PC-3 (cell line): ENCODE measurements at places on chromosomes 16 and 17. TPM values are rescaled to one million over a fixed set of nuclear protein-coding genes. Genes with fewer than 3 reads are reported as not detected.
A peak's percentile ranks its signal among the peaks of the same experiment; 100 is the strongest.

DNA sequence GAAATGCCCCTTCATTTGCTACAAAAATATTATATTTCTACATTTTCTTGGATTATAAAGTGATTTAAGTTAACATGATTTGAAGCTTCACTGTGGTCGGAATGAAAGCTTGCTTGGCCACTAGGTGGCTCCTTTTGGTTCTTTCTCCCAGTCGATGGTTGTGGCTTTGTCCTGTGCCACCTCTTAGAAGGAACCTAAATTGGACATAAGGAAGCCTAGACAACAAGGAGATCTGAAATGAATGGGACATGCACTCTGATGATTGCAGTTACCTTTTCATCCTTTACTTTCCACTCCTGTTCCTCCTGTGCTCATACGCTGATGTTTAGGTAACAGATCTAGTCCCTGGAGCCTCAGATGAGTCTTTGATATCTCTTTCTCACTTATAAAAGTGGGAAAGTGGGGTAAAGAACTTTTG is 39.2 kb downstream of the FTO start:
- H3K27me3 ChIP-seq: no peaks in the 10 kb centered on the region
- no peak overlapping the region for H3K27ac ChIP-seq
- no peaks in the 10 kb centered on the region for H3K36me3 ChIP-seq
- no peak overlapping the region for H3K4me3 ChIP-seq
- H3K4me1 ChIP-seq: peaks cover 26% of the 10 kb centered on the region
- peak; percentile 43 for DNase-seq

- no peaks in the 10 kb centered on the region for H3K4me1 ChIP-seq
- H3K36me3 ChIP-seq: no peaks in the 10 kb centered on the region
Observed at GRCh38 chr16:27700304-27700995, 150.5 kb downstream of the KATNIP start.

- peaks cover 16% of the 10 kb centered on the region for H3K4me1 ChIP-seq
- no peak overlapping the region for H3K4me3 ChIP-seq
- no peaks in the 10 kb centered on the region for H3K27me3 ChIP-seq
Observed at GRCh38 chr17:5354886-5355415, 64.5 kb downstream of the NUP88 start.

DNA sequence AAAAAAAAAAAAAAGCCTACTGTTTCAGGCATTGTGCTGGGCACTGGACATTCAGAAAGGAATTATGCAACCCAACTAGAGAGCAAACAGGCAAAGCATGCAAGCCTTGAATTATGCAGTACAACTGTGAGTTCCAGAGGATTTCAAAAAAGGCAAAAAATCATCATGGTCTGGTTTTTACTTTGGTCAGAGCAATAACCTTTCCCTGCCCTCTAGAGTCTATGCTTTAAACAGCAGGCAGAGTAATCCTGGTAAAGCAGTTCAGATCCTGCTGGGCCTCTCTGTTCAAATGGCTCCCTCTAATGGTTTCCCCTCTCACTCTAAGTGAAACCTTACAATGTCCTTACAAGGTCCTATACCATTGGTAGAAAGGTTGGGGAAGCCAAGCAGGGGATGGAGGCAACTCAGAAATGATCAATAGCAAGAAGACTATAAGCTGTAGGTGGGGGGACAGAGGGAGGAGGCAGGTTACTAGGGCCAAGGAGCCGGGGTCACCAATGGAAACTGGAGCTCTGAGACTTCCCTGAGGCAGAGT is 4.6 kb upstream of the TAF15 start:
- H3K27me3 ChIP-seq: no peaks in the 10 kb centered on the region
- peak; percentile 85 for DNase-seq
- H3K4me3 ChIP-seq: no peak overlapping the region
- H3K27ac ChIP-seq: no peak overlapping the region
- H3K4me1 ChIP-seq: peaks cover 26% of the 10 kb centered on the region

GRCh38 chr16:55189682-55190636 is 134.0 kb upstream of the IRX6 start:
- DNase-seq: no peak
- no peaks in the 10 kb centered on the region for H3K36me3 ChIP-seq
- H3K4me3 ChIP-seq: no peak overlapping the region

GRCh38 chr16:25747160-25747758 is 55.5 kb downstream of the HS3ST4 start:
- no peak overlapping the region for H3K27ac ChIP-seq
- peak; percentile 2 for DNase-seq
- no peaks in the 10 kb centered on the region for H3K27me3 ChIP-seq
- H3K36me3 ChIP-seq: no peaks in the 10 kb centered on the region

BIRC5 gene
- 271 and 304 TPM in 2 replicates for total RNA-seq

EFCAB13 gene
- 1.2 and 2.7 TPM in 2 replicates for total RNA-seq

- H3K27ac ChIP-seq: no peak overlapping the region
- H3K36me3 ChIP-seq: no peaks in the 10 kb centered on the region
- H3K4me1 ChIP-seq: no peaks in the 10 kb centered on the region
- H3K4me3 ChIP-seq: no peak overlapping the region
- no peak for DNase-seq
Observed at GRCh38 chr17:2373179-2373578, 27.7 kb downstream of the MNT start.

ITGAD gene
- total RNA-seq: not detected in 2 replicates
